ENCODE measurements at places on chromosomes 1 and 21.
A peak's percentile ranks its signal among the peaks of the same experiment; 100 is the strongest.

DNA sequence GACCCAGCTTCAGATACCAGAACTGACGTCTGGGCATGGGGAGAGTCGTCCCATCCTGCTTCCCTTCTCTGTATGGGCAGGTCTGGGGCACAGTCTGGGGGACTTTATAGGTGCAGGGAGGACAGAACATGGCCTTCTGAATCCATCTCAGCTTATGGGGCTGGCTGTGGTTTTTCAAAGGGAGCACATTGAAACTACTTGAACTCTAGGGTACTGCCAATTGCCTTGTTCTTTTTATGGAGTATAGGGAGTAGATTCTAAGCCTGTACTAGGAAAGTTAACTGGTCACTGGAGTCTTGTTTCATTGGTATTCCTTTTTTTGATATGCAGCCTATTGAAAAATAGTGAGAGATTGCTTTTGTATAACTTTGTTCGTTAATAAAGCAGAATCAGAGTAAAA is 90.2 kb downstream of the ATP5PO start:
- no peak for DNase-seq

DNA sequence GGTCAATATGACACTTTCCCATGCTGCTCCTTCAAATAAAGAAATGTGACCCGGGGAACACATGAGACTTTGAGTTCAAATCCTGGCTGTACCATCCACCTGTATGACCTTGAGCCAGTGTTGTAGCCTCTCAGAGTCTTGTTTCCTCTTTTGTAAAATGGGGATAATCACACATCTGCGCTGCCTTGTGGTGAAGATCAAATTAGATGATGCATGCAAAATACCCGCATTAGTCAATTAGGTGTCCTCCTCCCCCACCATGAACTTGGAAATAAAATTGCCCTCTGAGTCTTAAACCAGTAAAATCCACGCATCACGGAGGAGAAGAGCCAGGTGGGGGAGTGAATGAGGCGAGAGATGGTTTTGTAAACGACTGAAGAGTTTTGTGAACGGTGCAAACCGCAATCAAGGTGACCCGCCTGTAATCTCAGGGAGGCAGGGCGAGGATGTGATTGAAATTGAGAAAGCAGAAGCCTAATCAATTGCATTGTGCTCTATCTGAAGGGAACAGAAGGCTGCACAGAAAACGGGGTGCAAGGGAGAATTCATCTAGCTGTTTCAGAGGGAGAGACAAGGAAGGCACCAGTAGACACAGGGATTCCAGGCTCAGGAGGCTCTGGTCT is 5.8 kb upstream of the AHDC1 start:
- DNase-seq: no peak

DNA sequence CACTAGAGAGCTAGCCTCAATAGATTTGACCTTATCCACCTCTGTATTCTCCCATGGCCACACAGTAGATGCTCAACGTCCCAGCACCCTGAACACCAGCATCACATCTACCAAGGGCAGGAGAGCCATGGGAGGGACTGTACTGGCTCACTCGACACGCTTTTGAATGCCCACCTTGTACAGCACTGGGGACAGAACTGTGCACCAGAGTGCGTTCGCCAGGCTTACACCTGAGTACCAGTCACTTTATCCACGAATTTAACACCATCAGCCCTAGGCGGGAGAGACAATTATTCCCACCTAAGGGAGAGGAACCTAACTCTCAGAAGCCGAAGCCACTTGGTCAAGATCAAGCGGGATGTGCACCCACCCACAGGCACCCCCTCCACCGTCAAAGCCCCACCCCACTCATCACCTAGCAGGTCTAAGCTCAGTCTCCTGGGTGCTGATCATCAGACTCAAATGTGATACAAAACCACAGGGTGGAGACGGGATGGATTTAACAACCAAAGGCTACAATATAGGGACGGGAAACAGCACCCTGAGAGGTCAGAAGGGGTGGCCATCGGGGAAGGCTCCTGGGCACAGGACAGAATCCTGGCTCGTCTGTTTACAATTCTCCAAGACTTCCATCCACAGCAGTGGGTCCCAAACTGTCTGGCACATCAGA is 110.5 kb downstream of the GLIS1 start:
- DNase-seq: no peak

DNA sequence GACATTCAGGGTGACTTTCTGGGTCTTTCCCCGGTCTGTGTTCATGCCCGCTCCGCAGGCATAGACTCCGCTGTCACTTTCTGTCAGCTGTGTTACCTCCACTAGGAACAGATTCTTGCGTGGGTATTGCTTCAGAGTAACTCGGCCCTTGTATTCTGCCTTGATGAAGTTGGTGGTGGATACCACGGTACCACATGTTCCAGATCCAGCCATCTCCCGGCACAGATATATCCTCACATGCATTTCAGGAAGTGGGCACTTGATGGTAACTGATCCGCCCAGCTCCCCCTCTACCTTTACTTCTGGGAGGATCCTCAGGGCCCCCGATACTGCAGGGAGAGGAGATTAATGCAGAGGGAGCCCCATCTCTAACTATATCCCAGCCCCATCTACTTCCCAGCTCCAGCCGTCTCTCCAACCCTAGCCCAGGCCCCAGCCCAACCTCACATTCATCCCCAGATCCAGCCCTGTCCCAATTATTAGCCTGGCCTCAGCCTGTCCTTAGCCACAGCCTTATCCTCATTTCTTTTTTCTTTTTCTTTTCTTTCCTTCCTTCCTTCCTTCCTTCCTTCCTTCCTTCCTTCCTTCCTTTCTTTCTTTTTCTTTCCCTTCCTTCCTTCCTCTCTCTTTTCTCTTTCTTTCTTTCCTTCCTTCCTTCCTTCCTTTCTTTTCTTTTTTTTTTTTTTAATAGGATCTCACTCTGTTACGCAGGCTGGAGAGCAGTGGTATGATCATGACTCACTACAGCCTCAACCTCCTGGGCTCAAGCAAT is 7.8 kb downstream of the FCMR start:
- DNase-seq: no peak

- DNase-seq: no peak
Observed at GRCh38 chr1:102181341-102181740, 184.6 kb upstream of the OLFM3 start.

DNA sequence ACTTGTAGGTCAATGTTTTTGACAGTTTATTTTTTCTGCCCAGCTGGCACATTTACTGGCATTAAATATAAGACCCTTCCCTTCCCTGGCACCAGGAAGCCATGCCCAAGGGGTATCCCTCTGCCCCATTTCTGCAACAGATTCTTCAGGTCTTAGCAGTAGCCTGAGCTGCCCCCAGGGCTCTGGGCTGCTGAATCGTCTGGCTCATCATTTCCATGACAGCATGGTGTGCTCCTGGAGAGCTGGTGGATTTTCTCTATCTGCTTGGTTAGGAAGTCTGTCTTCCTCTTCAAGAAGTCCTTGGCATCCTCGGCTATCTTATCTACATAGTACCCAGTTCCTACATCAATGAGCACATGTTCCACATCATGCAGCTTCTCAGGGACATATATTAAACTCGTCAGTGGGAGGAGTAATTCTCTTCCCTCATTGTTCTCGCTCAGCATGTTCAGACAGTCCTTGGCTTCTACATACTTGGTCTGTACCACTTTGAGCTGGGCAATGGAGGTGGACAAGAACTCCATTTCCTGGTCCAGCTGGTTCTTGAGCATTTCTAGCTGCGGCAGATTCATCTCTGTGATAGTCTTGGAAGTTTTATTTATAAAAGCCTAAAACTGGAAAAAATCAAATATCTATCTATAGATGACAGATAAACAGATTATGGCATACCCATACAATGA is 23.5 kb downstream of the MIA3 start:
- no peak for DNase-seq

DNA sequence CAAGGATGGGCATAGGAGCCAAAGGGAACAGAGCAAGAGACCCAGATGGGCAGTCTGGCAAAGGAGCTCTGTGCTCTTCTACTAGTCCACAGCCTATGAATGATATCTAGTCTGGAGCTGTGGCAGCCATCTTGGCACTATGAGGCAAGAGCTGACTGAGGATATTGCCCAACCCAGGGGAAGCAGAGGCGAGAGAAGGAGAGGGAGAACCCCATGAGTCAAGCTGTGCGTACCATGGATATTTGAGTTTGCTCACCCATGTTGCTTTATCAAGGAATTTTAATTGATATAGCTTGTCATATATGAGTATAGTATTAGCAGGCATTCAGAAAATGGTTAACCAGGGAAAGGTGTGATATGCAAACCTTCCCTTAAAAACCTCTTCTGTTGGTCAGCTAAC is 420.9 kb downstream of the PRDM2 start:
- DNase-seq: no peak

GRCh38 chr1:67555461-67556296 is 125.5 kb upstream of the SERBP1 start:
- DNase-seq: no peak

DNA sequence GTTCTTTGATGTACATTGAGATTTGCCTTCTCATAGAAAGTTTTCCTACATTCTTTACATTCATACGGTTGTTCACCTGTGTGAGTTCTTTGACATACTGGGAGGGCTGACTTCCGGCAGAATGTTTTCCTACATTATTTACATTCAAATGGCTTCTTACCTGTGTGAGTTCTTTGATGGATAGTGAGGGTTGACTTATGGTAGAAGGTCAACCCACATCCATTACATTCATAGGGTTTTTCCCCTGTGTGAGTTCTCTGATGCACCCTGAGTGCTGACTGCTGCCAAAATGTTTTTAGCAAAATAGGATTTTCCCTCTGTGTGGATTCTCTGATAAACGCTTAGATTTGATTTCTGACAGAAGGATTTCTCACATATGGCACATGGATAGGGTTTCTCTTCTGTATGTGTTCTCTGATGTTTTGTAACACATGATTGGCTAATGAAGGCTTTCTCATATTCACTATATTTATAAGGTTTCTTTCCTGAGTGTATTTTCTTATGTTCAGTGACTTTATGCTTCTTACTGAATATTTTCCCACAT is 37.7 kb downstream of the JMJD4 start:
- DNase-seq: no peak

DNA sequence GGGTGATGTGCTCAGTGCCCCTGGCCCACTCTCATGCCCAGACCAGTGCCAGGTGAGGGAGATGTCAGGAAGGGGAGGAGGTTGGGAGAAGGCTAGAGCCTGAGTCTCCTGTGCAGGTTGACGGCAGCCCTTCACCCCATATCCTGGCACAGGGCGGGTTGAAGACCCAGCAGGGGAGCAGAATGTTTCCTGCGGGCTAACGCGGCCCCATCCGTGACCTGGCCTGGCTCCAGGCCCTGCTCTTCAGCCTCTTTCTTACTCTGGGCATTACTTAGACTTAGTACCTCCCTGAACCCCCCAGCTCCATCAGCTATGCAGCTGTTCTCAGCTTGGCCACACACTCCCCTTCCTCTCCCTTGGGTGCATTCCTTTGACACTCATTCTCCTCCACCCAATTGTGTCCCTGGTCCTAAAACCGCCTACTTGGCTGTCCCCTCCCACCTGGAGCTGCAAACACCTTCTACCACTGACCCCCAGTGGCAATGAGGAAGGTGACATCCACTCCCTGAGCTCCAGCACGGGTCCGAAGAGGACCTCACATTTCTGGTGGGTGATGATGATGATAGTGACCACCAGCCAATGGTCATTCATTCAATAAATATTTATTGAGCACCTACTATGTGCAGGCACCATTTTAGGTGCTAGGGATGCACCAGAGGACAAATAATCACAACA is 179.0 kb downstream of the PTPRU start:
- DNase-seq: no peak

GRCh38 chr1:212457740-212458338 is 25.1 kb downstream of the NENF start:
- DNase-seq: peak; percentile 42

- no peak for DNase-seq
Observed at GRCh38 chr1:169708647-169709046, 2.8 kb downstream of the SELL start.

- DNase-seq: no peak
Observed at GRCh38 chr1:115671176-115671934, 29.6 kb downstream of the VANGL1 start.

- DNase-seq: no peak
Observed at GRCh38 chr1:84467298-84467697, 11.8 kb upstream of the RPF1 start.

DNA sequence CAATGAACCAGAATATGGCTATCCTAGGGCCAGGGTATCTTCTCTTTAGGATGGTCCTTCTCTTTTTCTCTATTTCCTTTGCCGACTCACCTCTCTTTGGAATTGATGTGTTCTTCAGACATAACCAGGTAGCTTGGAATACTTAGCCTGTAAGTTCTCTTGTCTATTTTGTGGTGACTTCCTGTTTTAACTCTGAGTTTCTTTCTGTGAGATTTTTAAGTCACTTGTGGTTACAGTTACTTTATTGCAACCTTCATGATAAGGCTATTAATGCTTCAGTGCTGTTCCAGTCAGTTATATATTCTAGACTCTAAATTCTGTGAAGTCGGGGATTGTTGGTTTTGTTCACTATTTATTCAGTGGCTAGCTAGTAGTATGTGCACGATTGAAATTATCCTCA is 46.2 kb downstream of the DISP1 start:
- DNase-seq: no peak

DNA sequence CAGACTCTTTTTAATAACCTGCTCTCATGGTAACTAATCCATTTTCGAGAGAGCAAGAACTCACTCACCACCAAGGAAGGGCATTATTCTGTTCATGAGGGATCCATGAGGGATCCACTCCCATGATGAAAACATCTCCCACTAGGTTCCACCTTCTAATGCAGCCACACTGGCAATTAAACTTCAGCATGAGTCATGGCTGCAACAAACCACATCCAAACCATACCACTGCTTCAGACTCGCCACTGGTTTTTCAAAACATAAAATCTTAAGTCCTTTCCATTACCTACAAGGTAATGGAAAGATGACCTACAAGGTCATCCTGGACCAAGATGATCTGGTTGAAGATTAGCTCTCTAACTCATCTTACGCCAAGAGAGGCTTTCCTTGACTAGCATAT is 405.1 kb downstream of the VAV3 start:
- no peak for DNase-seq

GRCh38 chr1:74592580-74593355 is 80.4 kb upstream of the LRRC53 start:
- no peak for DNase-seq

DNA sequence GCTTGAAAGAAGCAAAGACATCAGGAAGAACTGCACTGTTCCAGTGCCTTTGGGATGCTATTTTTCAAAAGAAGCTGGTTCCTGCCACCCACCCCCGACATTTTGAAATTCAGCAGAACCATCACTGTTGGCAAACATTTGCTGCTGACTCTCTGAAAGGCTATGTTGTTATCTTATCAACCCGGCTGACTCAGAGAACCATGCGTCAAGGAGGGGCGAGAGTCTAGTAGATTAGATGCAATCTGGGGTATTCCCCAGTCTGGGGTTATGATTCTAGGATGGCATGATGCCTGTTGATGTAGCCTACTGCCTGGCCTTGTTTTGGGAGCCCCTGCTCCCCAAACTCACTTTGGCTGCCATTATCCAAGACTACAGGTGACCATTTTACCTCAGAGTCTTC is 267.8 kb upstream of the RUNX1 start:
- DNase-seq: no peak

- DNase-seq: no peak
Observed at GRCh38 chr1:47371016-47371517, 37.5 kb downstream of the CMPK1 start.

- no peak for DNase-seq
Observed at GRCh38 chr1:168520832-168521231, 23.0 kb downstream of the XCL2 start.

- no peak for DNase-seq
Observed at GRCh38 chr1:47564570-47564969, 126.7 kb downstream of the FOXD2 start.
